ENCODE measurements at places on chromosomes 5 and 9.

- no peak for DNase-seq
Observed at GRCh38 chr9:20684875-20685696, 1.0 kb downstream of the FOCAD start.

DNA sequence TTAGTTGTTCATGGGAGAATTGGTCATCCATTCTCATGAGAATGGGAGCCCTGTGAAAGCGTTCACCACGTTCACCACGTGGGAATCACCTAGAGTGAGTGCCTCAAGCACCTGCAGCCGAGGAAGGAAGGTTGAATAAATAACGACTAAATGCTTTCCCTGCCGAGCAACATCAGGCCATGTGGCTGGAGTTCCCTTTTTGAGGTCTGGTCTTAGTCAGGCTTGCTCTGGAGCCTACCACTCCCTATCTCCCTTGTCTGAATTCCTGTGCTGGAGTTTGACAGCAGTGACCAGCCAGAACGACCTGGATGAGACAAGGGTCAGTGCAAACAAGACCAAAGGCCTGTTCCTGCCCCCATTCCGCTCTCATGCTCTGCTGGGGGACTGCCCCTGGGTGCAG is 28.5 kb downstream of the KCNMB1 start:
- no peak for DNase-seq

DNA sequence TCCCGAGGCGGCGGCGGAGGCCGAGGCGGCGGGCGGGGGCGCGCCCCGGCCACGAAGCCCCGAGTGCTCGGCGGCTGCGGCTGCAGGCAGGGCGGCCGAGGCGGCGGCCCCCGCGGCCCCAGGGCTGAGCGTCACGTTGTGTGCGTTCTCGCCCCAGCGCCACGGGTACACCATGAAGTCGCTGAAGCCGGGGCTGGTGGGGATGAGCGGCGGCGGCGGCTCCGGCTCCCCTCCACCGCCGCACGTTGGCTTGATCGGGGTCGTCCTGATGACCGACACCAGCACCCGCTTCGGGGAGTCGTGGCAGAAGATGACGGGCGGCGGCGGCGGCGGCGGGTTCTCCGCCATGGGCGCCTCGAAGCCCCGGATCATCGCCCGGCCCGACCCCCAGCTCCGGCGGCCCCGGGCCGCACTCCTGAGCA is 498 bp downstream of the ZNF367 start:
- no peak for DNase-seq

- no peak for DNase-seq
Observed at GRCh38 chr9:135579889-135580660, 18.5 kb downstream of the PAEP start.

- DNase-seq: no peak
Observed at GRCh38 chr9:80078826-80079225, 507.1 kb downstream of the TLE4 start.

- no peak for DNase-seq
Observed at GRCh38 chr5:135216471-135217343, 182.3 kb downstream of the MACROH2A1 start.
